CD4-positive, alpha-beta T cell treated with Interleukin-6 for 4 hours (primary cell): ENCODE measurements at places on chromosomes 2 and 18.

GRCh38 chr2:30886080-30886479, 78.8 kb upstream of the CAPN13 start:
- DNase-seq, result no peak

DNA sequence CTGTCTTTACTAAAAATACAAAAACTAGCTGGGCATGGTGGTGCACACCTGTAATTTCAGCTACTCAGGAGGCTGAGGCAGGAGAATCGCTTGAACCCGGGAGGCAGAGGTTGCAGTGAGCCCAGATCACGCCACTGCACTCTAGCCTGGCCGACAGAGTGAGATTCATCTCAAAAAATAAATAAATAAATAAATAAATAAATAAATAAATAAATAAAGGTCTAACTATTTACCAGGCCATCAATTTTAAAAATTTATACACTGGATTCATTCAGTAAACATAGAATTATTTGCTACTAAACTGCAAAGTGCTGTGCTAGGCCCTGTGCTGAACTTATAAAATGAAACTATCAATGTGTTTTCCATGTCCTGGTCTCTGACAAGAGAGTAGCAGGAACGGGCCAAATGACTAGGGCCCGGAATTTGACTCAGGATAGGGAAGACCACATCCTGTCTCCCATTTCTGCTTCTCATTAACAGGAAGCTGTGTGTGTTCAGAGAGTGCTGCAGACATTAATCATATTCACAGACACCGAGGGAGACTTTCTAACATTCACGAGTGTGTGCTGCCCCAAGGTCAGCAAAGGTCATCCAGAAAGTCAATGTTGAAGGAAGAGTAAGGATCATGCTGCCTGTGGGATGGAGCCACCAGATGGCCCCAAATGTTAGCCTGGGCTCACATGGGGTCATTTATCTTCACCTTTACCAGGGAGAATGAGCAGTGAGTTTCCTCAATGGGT, 95.8 kb downstream of the SPP2 start:
- peak; percentile 14 for DNase-seq

- DNase-seq, result no peak
These were observed 13.7 kb upstream of the INO80C start for GRCh38 chr18:35511428-35511827.

DNA sequence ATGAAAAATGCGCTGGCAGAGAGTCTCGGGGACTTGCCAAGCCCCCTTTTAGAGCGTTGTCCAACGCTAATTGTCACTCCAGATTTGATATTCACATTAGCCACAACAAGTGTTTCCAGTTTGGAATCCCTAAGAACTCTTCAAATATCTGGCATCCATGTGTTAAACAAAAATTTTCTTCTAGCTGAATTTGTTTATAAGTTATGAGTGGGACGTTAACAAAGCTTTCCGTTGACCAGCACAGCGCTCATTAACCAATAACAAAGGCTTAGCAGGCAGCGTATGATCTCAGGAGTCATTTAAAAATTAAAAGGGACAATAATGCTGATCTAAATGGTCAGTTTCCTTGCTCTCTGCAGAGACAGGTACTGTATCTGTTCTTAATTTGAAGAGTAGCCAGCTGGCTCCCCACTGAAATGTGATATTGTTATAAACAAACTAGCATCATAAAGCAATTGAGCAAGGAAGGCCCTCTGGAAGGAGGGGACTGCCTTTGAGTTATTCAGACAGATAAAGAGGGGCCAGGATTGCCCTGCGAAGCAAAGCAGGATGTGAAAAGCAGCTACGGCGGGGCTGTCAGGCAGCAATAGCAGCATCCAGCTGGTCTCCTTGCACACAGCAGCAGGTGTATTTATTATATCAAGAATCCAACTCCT, 337.2 kb upstream of the SALL3 start:
- DNase-seq, result no peak

DNA sequence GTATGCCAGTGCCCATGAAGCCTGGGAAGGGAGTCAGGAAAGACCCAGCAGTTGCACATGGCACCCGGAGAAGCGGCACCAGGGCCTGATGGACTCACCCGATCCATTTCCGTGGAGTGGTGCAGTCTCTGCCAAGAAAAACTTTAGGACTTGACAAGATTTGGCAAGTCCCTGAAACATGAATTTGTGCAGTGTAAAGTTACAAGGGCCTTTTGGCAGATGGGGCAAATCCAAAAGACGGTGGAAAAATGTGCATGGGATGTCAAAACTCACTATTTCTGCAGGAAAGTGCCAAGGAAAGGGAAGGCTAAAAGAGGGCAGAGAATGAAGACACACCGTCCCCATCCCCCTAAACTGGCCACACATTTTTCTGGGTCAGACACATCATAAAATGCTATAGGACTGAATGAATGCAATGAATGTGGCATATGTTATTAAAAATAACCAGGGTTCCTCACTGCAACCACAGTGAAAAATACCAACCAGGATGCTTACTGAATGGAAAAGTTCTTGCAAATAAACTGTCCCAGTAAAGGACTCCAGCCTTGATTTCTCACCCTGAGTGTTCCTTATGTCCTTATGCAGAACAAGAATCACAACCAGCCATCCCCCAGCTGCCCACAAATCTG, 173.5 kb upstream of the SIX2 start:
- DNase-seq, result no peak

- DNase-seq, result no peak
These were observed 9.3 kb downstream of the PAX3 start for GRCh38 chr2:222289278-222290160.

DNA sequence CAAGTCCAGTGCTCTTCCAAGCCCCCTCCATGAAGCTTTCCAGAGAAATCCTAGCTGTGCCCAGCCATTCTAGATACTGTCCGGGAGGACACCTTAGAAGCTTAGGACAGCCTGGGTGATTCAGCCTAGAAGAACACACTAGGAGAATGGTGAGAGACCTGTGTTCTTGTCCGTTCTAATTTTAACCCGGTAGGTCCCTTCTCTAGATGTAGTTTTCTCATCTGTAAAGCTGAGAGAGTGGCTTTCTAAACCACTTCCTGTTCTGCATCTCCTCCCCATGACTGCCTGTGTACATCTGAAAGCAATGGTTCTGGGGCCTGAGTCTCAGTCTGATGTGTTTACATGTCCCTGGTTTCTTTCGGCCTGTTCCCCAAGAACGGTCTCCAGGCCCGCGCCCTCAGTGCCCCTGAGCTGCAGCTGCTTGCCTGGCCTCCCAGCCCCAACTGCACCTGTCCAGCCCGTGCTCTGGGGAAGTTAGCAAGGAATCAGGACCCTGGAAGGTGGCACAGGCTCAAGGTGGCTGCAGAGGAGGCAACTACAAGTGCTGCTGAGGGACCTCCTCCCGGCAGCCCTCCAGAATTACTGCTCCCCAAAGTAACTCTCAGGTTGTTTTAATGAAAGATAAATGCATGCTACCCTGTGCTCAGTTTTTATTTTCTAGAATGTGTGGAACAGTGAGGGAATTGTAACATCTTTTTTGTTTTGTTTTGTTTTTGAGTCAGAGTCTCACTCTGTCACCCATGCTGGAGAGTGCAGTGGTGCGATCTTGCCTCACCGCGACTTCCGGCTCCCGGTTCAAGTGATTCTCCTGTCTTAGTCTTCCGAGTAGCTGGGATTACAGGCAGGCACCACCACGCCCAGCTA, 105.9 kb downstream of the LBH start:
- DNase-seq, result peak; percentile 77

GRCh38 chr2:41940060-41940744, 107.6 kb upstream of the PKDCC start:
- DNase-seq, result no peak

GRCh38 chr18:59127047-59127446, 12.6 kb upstream of the SEC11C start:
- no peak for DNase-seq

GRCh38 chr2:238146884-238147544, 8.5 kb downstream of the KLHL30 start:
- DNase-seq, result no peak

DNA sequence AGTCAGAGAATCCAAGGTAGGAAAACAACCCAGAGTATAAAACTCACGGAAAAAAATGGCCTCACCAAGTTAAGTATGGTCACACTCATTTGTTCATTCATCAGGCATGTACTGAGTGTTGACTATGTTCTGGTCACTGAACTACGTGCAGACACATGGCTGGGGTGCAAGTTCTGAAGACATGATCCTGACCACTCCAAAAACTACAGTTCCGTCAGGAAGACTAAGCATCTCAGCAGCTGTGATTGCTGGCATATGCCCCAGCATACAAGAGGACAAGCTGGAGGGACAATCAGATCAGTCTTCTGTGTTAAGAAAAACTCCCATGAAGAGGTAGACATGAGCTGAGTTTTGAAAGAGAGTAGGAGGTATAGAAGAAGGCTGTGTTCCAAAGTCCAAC, 72.8 kb downstream of the TCF4 start:
- DNase-seq, result no peak

- DNase-seq, result no peak
These were observed 78.4 kb downstream of the NAPG start for GRCh38 chr18:10604182-10604581.

- DNase-seq, result no peak
These were observed 171.0 kb downstream of the MIB1 start for GRCh38 chr18:21911551-21911950.

- DNase-seq, result no peak
These were observed 457.2 kb upstream of the HS6ST1 start for GRCh38 chr2:128775914-128776285.

- DNase-seq, result no peak
These were observed 166.9 kb downstream of the PDE11A start for GRCh38 chr2:177905640-177906039.

DNA sequence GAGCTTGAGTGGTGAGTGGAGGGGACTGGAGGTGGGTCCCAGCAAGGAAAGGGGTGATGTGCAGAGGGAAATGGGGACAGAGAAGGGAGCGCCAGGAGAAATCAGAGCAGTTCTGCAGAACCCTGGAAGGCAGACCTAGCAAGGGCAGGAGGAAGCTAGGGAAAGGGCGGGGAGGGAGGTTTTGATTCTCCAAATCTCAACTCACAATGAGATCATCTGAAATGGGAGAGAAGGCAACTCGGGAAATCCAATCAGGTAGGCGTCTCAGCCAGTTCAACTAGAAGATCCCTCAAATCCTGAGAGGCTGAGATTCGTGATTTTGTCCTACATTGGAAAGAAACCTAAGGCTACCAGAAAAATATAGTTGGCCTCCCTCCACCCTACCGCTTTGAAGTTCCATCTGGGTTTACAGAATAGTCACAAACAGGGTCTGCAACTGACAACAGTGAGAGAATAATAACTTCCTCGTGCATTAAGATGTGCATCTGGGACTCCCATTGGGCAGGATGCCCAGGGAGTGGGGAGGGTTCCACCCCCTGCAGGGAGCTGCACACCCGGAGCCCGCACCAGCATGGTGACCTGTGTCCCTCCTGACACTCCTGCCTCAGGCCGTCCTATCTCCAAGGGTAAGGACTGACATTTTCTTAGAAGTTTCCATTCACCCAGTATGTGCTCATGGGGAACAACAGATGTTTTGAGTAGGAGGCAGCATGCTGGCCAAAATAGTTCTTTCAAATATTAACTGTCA, 113.3 kb upstream of the ODC1 start:
- DNase-seq, result no peak

GRCh38 chr2:116499389-116499788, 1315.1 kb upstream of the DDX18 start:
- DNase-seq, result no peak

DNA sequence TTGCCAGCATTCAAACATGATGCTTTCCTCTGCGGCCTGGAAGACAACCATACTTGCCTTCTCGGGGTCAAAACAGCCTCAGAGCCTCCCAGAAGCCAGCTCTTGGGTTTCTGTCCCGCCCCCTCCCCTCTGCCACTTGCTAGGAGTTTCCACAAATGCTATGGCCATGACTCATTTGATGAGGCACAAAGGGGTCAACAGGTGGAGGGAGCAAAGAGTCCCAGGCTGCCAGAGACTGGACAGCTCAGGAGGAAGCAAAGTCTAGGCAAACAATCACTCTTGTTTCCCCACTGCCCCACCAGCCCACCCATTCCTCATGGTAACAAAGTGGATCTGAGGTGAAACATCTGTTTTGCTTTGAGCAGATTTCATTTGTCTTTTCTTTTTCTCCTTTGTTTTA, 551.1 kb downstream of the TNS1 start:
- no peak for DNase-seq

DNA sequence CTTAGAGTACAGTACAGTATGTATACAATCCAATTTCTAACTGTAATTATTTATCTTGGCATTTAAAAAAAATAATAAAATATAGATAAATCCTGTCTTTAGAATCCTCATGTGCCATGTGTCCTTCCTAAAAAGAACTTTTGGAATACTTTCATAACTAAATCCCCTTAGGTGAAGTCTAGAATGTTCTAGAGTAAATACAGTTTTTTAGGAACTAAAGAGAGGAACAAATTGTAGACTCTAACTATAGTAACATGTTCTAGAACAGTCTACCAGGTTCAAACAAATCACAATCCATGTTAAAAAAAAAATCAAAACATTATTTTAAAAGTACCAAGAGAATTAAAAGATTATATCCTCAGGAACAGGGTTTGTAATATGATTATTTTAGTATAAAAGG, 80.6 kb upstream of the CCDC141 start:
- DNase-seq, result no peak

- no peak for DNase-seq
These were observed 142.3 kb downstream of the TANC1 start for GRCh38 chr2:159110784-159111183.

DNA sequence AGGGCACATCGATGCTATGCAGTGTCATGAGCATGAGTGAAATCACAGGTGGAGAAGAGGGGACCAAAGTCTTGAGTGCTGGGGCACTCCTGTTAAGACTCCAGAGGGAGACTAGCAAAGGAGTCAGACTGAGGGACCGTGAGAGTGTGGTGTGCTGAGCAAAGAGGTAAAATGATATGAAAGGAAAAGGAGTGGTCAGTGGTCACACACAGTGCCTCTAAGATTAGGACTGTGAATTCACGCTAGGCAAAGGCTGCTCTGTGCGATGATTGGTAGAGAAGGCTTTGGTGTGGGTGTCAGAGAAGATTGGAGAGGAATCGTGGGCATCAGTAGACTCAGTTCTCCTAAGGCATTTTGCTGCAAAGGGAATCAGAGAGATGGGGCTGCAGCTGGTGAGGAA, 12.8 kb downstream of the SOCS6 start:
- no peak for DNase-seq

DNA sequence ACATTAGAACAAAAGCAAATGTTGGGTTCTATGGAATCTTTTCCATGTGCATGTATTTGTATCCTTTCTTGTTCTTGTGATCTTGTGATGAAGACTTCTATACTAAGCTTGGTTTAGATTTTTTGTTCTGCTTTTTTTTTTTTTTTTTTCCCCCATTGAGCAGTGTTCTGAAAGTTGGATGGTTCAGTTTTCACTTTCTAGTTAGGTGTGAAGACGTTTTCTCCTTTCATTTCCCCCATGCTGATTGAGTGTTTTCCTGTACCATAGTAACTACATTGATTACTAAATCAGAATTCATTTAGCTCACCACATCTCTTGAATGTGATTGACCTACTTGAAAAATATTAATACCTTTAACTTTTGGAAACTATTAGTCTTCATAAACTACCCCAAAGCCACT, 34.1 kb downstream of the NOP58 start:
- DNase-seq, result no peak

- no peak for DNase-seq
These were observed 67.2 kb downstream of the COLEC12 start for GRCh38 chr18:433298-433697.

- no peak for DNase-seq
These were observed 29.6 kb downstream of the LHCGR start for GRCh38 chr2:48725696-48726494.
